Lung (tissue), 17 donors: ENCODE measurements at places on chromosomes 12 and 14. TPM values are rescaled to one million over a fixed set of nuclear protein-coding genes. Genes with fewer than 3 reads are reported as not detected.

GRCh38 chr12:95955549-95956159 lies 12.5 kb downstream of the AMDHD1 start:
- no peak for DNase-seq

The DNAH10 gene
- 15.9 TPM for total RNA-seq

The NRIP2 gene
- 0.89 TPM for total RNA-seq

The FLRT2 gene
- 53.7 TPM for total RNA-seq

- no peak for DNase-seq
Observed at GRCh38 chr14:82533351-82533750, 999.7 kb upstream of the SEL1L start.

The SPTB gene
- 3.0 TPM for total RNA-seq

- DNase-seq: no peak
Observed at GRCh38 chr12:60093428-60093827, 497.6 kb downstream of the SLC16A7 start.

DNA sequence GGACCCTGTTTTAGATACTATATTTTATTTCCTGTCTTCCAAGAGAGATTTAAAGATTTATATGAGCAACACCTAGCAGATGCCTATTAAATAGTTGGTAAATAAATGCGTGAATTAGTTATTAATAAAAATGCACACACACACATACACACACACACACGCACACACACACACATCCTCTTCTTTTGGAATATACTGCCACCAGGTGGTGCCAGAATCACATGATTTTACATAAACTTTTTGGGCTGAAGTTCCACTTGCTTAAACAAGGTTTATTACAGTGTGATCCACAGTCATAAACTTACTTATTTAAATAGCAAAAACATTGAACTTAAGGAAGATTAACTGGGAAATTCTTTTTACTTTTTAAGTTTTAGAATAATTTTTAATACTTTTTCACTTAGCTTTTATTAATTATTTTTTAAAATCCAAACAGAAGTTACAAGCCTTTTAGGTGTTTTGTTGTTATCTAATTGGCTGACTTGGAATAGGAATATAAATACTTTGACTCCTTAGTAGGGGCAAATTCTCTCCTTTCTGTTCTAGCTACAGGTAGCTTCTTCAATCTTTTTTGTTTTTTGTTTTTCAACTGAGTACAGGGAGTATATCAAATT lies 17.5 kb downstream of the RAD51B start:
- peak; percentile 53 for DNase-seq

GRCh38 chr14:36844443-36845195 lies 183.0 kb downstream of the PAX9 start:
- peak; percentile 64 for DNase-seq

The PRB2 gene
- not detected for total RNA-seq

DNA sequence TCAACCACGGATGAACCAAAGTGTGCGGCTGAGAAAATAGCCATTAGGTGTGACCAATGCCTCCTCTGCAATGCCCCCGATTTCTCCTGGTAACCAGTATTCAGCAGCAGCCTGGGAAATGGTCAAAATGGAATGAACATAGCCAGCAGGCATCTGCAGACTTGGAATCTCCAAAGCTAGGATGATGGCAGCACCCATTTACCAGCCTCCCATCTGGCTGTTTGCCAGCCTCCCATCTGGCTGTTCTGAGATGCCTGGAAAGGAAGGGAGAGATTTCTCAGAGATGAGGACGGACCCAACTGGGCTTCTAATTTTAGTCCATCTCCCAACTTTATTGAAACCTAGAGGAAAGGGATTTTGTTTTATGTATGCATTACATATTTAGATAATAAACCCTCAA lies 16.2 kb downstream of the CLMN start:
- no peak for DNase-seq

The SERPINA9 gene
- total RNA-seq: not detected

GRCh38 chr12:61384511-61384910 lies 875.7 kb upstream of the USP15 start:
- no peak for DNase-seq

The IFI27L1 gene
- total RNA-seq: 23.0 TPM

DNA sequence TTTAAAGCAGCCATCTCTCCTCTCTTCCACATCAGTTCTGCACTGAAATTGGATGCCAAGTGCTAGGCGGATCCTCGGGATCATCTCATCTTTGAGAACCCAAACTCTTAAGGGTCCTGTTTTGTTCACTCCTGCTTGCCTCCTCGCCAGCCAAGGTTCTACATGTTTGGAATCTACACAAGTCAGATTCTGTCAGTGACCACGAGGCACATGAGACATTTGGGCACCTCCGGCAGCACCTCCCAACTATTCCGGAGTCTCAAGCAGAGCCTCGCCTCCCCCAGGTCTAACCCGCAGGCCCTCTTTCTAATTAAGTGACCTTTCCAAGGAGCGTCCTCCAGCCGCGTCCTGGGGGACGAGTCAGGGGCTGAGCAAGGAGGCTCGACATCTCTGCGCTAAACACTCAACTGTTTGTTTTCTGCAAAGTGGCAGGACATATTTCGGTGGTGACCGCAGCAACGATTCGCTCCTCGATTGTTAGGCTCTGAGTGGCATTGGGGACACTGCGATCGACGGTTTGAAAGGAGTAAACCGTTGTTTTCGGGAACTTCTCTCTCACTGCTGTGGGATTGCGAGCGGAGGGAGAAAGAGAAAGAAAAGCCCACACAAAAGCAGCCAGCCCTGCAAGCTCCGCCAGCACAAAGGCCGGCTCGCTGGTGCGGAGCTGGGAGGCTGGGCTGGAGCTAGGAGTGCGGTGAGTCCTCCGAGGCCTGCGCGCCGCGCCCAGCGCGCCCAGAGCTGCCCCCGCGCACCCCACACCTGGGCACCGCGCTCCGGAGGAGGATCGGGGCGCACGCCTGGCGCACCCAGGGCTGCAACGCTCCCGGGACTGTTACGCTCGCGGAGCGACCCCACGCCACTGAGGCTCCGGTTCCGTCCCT lies 640 bp downstream of the ARMH4 start:
- DNase-seq: peak; percentile 50

DNA sequence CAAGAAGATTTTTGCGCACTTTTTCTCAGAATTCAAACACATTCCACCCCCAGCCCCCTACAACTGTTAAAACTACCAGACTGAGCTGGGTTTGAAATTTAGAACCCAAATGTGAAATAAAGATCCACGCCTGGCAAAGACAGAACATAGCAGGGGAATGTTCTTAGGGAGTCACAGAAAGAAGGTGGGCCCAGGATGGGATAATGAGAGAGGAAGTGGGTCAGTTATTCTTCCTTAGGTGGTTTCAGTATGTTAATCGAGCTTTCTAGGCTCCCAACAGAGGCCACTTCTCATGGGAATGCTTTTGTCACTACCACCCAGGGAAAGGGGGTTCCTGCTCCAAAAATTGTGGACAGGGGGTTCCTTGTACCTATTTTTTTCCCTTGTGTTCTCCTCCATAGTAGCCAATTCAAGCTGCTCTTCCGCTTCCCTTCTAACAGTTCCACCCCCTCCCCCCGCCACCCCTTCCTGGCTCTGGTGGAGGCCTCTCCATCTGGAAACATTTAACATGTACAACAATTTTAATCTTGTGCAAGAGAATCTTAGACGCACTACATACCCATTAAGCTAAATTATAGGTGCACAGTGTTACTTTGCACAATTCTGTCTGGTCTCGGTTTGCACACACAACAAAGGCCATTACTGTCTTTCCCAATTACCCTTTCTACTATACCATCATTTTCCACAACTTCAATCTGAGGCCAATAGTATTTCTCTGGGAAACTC lies 218.1 kb downstream of the MON2 start:
- DNase-seq: peak; percentile 76

The IAPP gene
- total RNA-seq: not detected

GRCh38 chr12:75856235-75856634 lies 175.3 kb downstream of the PHLDA1 start:
- no peak for DNase-seq

- DNase-seq: no peak
Observed at GRCh38 chr14:58817846-58818245, 180.1 kb downstream of the DACT1 start.

DNA sequence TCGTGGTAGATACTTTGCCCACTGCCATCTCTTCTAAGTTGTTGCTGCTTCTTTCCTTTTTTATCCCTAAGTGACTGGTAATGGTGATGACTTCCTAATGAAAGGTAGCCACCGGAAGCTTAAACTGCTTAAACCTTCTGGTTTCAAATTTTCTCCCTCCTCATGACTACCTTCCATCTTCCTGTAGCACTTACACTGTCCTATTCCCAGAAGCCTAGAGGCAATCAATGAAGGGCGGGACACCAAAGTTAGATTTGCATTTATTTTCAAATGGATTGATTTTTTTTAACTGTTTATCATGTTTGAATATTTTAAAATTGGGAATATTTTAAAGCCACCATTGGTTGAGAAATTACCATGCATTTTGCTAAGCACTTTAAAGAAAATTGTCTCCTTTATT lies 64.7 kb downstream of the MSRB3 start:
- DNase-seq: no peak
